OCI-LY7 (cell line): ENCODE measurements at places on chromosomes 16 and 17. TPM values are rescaled to one million over a fixed set of nuclear protein-coding genes. Genes with fewer than 3 reads are reported as not detected.

DNA sequence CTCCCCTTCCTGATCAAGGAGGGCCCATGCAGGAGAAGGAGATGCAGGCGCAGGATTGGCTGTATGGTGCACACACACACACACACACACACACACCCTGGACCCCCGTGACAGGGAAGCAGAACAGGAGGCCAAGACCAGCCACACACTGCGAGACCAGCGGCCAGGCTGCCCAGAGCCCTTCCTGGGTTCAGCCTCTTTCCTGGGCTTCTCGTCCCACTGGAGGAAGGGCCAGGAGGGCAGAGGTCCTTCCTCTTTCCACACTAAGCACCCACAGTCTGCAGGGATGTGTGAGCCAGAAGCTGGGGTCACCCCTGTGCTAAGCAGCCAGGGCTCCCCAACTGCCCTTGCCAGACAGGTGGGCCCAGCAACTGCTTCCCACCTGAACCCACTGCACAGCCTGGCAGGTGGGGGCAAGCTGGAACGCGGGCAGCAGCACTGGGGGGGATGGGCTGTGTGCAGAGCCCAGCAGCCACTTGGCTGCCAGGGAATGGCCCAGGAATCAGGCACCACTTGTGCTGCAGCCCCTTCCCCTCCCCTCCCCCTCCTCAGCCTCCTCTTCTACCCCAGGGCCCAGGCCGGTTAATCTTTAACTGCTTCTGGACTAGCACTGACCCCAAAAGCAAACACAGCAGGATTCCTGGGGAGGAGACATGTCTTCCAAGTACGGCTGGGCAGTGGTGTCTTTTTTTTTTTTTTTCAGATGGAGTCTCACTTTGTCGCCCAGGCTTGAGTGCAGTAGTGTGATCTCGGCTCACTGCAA lies 44.6 kb upstream of the SLC38A10 start:
- DNase-seq, result no peak

- no peak for DNase-seq
These were observed 3.0 kb downstream of the ALKBH5 start for GRCh38 chr17:18186627-18186982.

- DNase-seq, result peak; percentile 86
These were observed 15.4 kb downstream of the FLYWCH1 start for GRCh38 chr16:2927010-2927646.

- DNase-seq, result no peak
These were observed 5.2 kb downstream of the LITAFD start for GRCh38 chr16:8887431-8887765.

- no peak for DNase-seq
These were observed 944.0 kb downstream of the KCNJ2 start for GRCh38 chr17:71113347-71113746.

Gene ADAMTS18
- not detected in 2 replicates for total RNA-seq
